Activated CD8-positive, alpha-beta T cell treated with anti-CD3 and anti-CD28 coated beads, Interleukin-2, amount 10 ng/mL, durations not matched to agents 7 days and 5 days (primary cell): ENCODE measurements at places on chromosomes 4 and X. TPM values are rescaled to one million over a fixed set of nuclear protein-coding genes. Genes with fewer than 3 reads are reported as not detected.

The TRPC5OS gene
- total RNA-seq: not detected

The MTTP gene
- not detected for total RNA-seq

The MAD2L1 gene
- total RNA-seq: 68.5 TPM

The INTU gene
- total RNA-seq: 0.37 TPM

The UBE2K gene
- total RNA-seq: 78.7 TPM

The SERTM2 gene
- total RNA-seq: not detected

The KCNE5 gene
- 0.21 TPM for total RNA-seq

The GYPA gene
- total RNA-seq: not detected

The DLG3 gene
- 22.8 TPM for total RNA-seq

- DNase-seq: no peak
Observed at GRCh38 chr4:169968999-169969398, 57.2 kb downstream of the MFAP3L start.

GRCh38 chr4:73525611-73526010 lies 44.1 kb downstream of the AFM start:
- no peak for DNase-seq

DNA sequence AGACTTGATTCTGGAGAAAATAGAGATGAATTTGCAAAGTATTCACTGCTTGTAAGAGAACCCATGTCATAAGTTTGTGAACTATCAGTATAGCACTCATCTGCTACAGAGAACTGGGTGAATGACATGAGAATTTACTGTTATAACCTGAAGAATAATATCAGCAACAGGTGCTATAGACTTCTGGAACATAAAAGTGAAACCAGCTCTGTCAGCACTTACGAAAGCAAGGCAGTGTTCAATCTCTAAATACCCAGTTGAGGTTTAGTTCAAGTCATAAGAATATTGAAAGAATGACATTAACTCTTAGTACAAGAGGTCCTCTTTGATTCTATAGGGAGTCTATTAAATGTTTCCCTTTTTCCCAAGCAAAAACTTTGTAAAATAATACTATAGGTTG lies 232.9 kb upstream of the ANKRD50 start:
- DNase-seq: no peak

DNA sequence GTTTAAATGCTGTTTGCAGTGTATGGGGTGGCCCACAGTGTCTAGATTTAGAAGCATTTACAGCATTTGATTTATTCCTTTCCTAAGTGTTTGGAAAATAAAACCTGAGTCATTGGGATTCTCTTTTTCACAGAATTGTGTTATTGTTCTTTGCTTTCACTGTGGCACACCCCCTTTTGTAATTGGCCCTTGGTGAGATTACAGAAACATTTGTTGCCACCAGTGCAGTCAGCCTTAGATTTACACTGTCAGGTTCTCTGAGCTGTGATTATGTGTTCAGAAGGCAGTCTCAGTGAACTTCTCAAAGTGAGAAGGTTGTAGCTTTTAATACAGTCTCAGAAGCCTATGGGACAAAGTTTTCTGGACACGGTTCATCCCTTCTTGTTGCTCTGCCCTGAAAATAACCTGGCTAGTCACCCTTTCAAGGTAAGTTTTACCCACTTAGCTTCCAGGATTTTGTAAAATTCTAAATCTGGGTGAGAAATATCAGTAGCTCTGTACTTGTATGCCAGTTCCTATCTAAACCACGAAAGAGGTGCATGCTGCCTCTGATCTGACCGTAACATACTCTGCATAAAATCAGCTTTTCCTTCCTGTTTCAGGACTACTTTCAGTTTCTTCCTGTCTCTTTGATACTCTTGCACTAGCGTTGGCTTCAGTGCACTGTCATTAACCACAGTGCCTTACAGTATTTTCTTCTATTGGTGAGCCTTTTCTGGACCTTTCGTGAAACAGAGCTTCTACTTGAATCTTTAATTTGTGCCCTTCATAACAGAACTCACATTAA lies 12.6 kb downstream of the RUFY3 start:
- DNase-seq: peak; percentile 70

DNA sequence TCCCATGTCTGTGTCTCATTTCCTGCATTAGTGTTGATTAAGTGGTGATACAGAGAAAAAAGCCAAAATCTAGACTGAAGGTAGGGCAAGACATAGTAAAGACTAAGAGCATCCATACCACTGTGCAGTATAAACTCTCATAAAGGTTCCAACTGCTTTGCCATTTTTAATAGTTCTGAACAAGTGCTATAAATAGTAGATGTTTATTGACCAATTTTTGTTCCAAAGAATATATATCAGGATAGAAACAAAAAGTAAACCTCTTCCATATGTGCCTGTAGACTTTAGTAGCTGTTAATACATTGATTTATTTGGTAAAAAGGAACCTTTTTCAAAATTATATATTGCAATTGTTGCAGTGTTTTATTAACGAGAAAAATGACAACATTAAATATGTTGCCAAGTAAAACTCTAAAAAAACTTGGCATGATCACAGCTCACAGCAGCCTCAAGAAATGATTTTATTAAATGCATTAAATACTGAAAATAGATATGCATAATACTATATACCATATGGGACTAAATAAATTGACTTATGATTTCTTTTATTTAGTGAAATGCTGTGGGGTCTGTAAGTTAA lies 22.3 kb upstream of the AASDH start:
- no peak for DNase-seq

DNA sequence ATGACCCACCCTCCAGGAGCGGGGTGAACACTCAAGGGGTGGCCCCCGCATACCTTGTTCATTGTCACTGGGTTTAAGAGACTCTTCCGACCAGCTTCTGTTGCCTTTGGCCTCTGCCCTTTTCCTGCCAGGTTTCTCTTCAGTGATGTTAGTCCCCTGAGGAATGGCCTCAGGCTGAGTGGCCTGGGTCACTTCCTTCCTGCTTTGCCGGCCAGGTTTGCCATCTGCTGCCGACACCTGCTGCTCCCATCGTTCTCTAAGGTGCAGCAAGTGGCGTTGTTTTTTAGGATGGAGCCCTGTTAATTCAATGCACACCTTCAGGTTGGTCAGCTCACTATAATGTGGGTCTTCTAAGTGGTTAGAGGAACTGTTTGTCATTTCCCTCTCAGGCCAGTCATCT lies 34.2 kb downstream of the BCOR start:
- DNase-seq: no peak

DNA sequence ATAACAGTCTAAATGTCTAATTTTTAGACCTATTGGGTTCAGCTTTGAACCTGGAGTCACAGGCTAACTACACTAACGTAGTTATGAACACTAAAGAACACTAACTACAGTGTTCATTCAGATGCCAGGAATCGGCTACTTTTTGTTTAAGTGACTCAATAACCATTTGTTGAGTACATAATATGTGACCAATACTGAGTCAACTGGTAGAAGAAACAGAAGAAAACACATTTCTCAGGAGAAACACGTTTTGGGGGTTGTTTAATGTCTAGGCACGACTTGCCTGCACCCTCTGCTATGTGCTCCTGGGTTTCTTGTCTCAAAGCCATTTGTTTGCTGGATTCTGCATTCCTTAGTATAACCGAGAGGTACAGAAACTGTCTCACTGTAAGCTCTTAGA lies 18.6 kb upstream of the CLNK start:
- DNase-seq: no peak

- DNase-seq: no peak
Observed at GRCh38 chrX:78316265-78316664, 11.1 kb downstream of the CYSLTR1 start.

GRCh38 chr4:3331511-3332394 lies 38.9 kb downstream of the RGS12 start:
- DNase-seq: peak; percentile 18

DNA sequence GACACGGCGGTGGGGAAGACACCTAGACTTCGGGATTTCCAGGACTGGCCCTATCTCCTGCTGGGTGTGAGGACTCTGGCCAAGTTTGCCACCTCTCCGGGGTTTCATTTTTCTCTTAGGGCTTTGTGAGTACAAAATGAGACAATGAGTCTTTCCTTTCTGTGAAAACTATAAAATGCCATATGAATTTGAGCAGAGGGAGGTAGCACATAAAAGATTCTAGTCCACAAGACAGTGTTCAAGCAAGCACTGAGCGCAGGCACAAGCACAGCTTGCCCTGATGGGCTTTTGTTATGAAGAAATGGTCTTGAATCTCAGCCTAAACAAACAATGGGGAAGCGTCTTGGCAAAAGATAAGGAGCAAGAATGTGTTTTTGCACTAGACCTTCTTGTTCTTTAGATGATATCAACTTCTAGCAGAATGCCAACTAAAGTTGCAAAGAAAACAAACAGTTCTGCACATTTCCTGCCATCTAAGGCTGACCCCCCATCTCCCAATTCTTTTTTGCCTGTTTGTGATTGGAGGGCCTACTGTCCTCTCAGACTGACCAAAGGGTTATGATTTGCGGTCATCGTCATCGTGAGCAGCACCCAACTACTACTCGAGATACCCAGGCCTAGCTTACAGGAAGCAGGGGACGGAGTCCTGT lies 73.0 kb upstream of the ZNF518B start:
- no peak for DNase-seq

GRCh38 chrX:13022926-13023325 lies 21.5 kb downstream of the FAM9C start:
- DNase-seq: no peak

DNA sequence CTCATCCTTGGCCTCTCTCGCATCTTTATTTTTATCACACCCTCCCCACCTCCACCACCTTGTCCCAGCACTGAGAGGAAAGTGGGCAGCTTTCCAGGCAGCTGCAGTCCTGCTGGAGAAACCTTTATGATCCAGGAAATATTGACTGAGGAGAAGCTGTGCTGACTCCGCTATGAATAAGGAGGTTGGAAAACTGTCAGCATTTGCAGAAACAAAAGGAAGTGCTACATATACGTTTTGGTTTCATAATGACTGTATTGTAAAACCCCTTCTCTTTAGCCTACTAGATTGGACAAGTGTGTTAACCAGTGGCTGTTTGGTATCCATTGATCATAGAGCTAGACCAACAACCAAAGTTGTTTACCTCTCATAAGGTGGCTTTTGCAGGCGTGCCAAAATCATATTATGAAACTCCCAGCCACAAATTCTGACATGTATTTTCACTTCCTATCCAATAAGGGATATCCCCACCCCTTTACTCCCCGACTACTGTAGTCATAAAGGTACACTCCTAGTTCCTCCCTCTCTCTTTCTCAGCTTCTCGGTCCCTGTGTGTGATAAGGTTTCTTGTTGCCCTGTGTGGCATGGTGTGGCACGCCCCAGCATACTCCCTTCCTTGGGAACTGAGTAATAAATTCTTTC lies 88.4 kb downstream of the GPR143 start:
- peak; percentile 37 for DNase-seq

DNA sequence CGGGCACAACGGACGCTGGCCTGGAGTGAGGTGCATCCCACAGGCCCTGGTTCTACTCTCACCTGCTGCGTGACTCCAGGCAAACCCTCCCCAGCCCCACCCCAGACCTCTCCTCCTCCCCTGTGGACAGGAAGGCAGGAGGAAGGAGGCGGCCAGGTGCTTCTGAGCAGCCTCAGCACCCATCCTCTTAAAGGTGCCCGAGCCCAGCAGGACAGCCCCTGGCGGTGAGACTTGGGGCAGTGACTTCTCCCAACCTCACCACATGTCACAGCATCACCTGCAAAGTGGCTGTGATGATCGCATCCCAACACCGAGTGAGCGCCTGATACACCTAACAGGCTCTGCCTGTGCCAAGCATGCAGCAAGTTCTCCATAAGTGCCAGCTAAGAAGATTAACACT lies 17.1 kb upstream of the MAN2B2 start:
- no peak for DNase-seq

DNA sequence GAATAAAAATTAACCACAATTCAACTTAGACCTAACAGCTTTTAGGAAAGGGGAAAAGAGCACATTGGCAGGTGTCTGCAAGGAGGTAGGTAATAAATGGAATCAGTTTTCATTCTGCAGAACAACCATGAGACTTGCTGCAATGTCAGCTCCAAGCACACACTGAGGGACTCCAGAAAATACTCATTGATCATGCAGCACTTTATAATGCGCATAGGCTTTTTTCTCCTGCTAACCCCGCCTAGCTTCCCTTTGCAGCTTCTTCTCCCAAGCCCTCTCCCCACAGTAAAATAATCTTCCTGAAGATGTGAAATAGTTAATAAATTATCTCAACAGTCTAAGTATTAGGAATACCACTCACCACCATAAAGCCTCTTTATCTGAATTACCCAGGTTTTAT lies 36.9 kb downstream of the ANKRD17 start:
- DNase-seq: no peak

GRCh38 chr4:107247738-107248137 lies 211.6 kb upstream of the DKK2 start:
- no peak for DNase-seq

GRCh38 chrX:27399146-27399456 lies 64.0 kb downstream of the PPP4R3C start:
- DNase-seq: no peak

DNA sequence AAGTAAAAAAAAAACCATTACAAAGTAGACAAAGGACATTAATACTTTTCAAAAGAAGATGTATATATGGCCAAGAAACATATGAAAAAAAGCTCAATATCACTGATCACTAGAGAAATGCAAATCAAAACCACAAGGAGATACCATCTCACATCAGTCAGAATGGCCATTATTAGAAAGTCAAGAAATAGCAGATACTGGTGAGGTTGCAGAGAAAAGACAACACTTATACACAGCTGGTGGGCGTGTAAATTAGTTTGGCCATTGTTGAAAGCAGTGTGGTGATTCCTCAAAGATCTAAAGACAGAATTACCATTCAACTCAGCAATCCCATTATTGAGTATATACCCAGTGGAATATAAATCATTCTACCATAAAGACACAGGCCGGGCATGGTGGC lies 39.3 kb downstream of the TASL start:
- no peak for DNase-seq

- DNase-seq: no peak
Observed at GRCh38 chr4:55871299-55871800, 17.9 kb downstream of the EXOC1 start.

- DNase-seq: no peak
Observed at GRCh38 chr4:67499799-67500198, 45.5 kb downstream of the CENPC start.

DNA sequence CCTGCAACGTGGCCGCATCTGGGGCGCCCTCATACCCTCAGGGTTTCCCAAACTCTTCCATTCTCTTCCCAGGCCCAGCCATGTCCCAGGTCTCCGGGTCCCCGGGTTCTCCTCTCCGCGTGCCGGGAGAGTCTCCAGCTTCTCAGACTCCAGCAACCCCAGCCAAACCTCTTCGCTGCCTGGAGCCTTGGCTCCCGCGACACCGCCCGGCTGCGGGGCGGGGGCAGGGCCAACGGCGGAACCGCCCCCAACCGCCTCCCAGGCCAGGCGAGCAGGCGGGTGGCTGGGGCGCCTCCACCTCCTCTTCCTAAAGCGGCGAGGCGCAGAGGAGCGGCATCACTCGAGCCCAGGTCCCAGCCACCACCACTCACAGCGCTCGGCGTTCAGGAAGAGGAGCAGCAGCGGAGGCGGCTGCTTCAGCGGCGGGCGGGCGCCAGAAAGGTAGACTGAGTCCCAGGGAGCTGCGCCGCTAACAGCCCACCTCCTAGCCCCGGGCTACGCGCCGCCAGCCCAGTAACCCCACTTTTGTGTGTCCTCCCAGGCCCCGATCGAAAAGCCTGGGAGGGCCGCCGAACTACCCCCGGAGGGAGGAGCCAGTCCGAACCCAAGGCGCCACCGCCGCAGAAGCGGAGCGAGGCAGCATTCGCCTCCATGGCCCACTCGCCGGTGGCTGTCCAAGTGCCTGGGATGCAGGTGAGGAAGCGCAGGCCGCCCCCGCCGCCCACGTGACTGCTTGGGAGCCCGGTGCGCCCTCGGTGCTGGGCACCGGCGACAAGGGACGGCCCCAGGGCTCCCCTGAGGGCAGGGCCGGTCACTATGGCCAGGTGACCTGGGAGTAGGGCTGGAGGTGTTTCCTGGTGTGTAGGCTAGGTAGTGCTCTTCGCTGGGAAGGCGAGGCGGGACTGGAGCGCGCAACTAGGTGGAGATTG lies at the start of gene STK26:
Gene STK26, plus strand, starts transcription at position 336 of the 929 bp plus-strand sequence. Its CDS starts 316 bp downstream, at position 652.
- peak; percentile 85 for DNase-seq

- DNase-seq: peak; percentile 41
Observed at GRCh38 chrX:153669174-153669890, 4.3 kb downstream of the PNCK start.
